ENCODE measurements at places on chromosomes 5 and 9. TPM values are rescaled to one million over a fixed set of nuclear protein-coding genes. Genes with fewer than 3 reads are reported as not detected.

FAM151B gene
- total RNA-seq: 1.2 TPM

OLFML2A gene
- total RNA-seq: 21.6 TPM

FCN2 gene
- total RNA-seq: not detected

CNTNAP3B gene
- 15.9 TPM for total RNA-seq

ATP10B gene
- total RNA-seq: not detected

PAEP gene
- total RNA-seq: not detected

SPATA31D4 gene
- total RNA-seq: not detected

REEP2 gene
- 5.3 TPM for total RNA-seq

LIX1 gene
- not detected for total RNA-seq

SLC45A2 gene
- not detected for total RNA-seq

ACOT12 gene
- total RNA-seq: not detected

EQTN gene
- total RNA-seq: not detected

ST8SIA4 gene
- total RNA-seq: 1.3 TPM

CDKN2B gene
- total RNA-seq: not detected

SLC26A2 gene
- 27.5 TPM for total RNA-seq

PCDHB9 gene
- total RNA-seq: 0.03 TPM

C5orf58 gene
- total RNA-seq: not detected

DRD1 gene
- total RNA-seq: 0.51 TPM

LTC4S gene
- total RNA-seq: not detected

ADAMTS13 gene
- total RNA-seq: 0.45 TPM

CCDC183 gene
- 0.49 TPM for total RNA-seq

SCGB3A2 gene
- not detected for total RNA-seq

F2RL2 gene
- 5.5 TPM for total RNA-seq

CCNI2 gene
- 0.14 TPM for total RNA-seq

SVEP1 gene
- 1.6 TPM for total RNA-seq

NIPSNAP3A gene
- 15.4 TPM for total RNA-seq

OGN gene
- not detected for total RNA-seq

CDH12 gene
- total RNA-seq: not detected

SOX30 gene
- 0.06 TPM for total RNA-seq

SLIT3 gene
- total RNA-seq: 15.3 TPM

SLC1A3 gene
- total RNA-seq: not detected
